ENCODE measurements at places on chromosomes 3 and 15. TPM values are rescaled to one million over a fixed set of nuclear protein-coding genes. Genes with fewer than 3 reads are reported as not detected.

The SPTSSB gene
- not detected for total RNA-seq

The PPM1M gene
- total RNA-seq = 44.4 TPM

The WDR93 gene
- total RNA-seq = 0.16 TPM

The COLQ gene
- 1.2 TPM for total RNA-seq

- no peak overlapping the region for H3K4me3 ChIP-seq
- H3K36me3 ChIP-seq = peaks cover 47% of the 10 kb centered on the region
- no peak for DNase-seq
- no peaks in the 10 kb centered on the region for H3K27me3 ChIP-seq
- peaks cover 16% of the 10 kb centered on the region for H3K4me1 ChIP-seq
Observed at GRCh38 chr15:90959894-90960293, 5.2 kb downstream of the RCCD1 start.

DNA sequence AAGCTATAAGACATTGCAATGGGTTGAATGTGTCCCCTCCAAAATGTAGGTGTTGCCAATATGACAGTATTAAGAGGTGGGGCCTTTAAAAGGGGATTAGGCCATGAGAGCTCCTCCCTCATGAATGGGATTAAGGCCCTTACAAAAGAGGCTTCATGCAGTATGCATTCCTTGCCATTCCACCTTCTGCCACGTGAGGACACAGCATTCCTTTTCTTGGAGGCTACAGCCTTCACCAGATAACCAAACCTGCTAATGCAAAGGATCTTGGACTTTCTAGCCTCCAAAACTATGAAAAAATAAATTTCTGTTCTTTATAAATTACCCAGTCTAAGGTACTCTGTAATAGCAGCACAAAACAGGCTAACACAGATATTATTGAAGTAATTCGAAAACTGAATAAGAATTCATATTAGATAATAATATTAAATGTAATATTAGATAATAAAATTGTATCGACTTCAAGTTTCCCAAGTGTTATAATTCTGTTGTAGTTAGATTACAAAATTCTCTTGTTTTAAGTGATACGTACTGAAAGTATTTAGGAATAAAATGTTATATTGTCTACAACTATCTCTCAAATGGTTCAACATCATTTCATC is 29.4 kb upstream of the ATP8B4 start:
- no peak overlapping the region for H3K4me3 ChIP-seq
- no peak for DNase-seq
- no peaks in the 10 kb centered on the region for H3K27me3 ChIP-seq
- H3K27ac ChIP-seq = no peak overlapping the region
- H3K36me3 ChIP-seq = no peaks in the 10 kb centered on the region

DNA sequence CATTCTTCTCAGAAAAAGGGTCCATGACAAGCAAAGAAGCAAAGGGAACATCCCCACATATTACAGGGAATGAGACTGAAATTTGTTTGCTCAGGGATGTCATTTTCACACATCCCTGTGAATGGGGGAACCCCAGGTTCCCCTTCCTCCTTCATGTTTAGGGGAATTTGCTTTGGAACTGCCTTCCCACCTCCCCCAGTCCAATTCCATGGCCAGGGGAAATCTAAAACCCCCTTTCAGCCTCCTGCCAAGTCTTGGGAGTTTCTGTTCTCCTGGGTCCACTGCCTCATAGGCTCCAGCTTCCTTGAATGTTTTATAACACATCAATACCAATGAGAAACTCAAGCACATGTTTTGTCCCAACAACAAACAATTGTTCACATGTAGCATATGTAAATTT is 297.5 kb upstream of the CTNNB1 start:
- no peaks in the 10 kb centered on the region for H3K27me3 ChIP-seq
- H3K27ac ChIP-seq = no peak overlapping the region
- H3K4me1 ChIP-seq = no peaks in the 10 kb centered on the region
- H3K4me3 ChIP-seq = no peak overlapping the region
- DNase-seq = no peak
- H3K36me3 ChIP-seq = no peaks in the 10 kb centered on the region

DNA sequence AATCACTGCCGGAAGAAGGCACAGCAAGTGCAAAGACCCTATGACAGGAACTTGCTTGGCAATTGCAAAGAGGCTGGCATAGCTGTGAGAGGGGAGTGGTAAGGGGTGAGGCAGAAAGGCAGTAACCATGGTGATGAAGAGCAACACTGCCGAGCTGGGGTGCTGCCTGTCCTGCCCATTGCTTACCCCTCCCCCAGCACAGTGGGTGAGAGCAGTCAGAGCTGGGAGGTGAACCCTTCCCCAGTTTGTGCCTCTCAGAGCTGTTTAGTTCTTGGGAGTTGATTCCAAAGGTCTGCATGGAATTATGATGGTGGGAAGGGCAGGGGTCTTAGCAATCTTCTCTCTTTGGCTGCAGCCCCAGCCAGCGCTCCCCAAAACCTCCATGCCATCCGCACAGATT is 8.8 kb downstream of the TYRO3 start:
- peaks cover 8% of the 10 kb centered on the region for H3K27me3 ChIP-seq
- DNase-seq = no peak
- H3K4me3 ChIP-seq = no peak overlapping the region
- no peak overlapping the region for H3K27ac ChIP-seq
- no peaks in the 10 kb centered on the region for H3K4me1 ChIP-seq

DNA sequence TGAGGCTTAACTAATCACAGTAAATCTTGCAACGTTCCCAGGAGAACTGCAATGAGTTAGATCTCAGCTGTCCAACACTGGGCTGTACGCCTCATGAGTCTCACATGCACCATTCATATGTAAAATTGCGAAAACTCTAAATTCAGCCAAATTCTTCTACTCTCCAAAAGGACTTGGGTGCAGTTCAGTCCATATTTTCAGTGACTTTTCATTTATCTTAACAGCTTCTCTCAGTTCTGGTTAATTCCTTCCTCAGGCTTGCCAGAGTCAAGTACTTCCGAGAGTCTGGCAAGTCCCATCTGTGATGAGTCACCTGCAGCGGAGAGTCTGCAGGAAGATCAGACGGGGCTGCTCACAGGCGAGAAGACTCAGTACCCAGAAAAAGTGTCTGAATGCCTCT is 11.5 kb downstream of the CCDC80 start:
- no peaks in the 10 kb centered on the region for H3K4me1 ChIP-seq
- no peaks in the 10 kb centered on the region for H3K36me3 ChIP-seq
- H3K4me3 ChIP-seq = no peak overlapping the region

GRCh38 chr3:31432897-31433678 is 99.6 kb upstream of the STT3B start:
- DNase-seq = no peak
- H3K36me3 ChIP-seq = no peaks in the 10 kb centered on the region
- H3K4me1 ChIP-seq = no peaks in the 10 kb centered on the region
- peaks cover 4% of the 10 kb centered on the region for H3K27me3 ChIP-seq
- no peak overlapping the region for H3K27ac ChIP-seq
- no peak overlapping the region for H3K4me3 ChIP-seq

- H3K4me1 ChIP-seq = no peaks in the 10 kb centered on the region
- H3K27me3 ChIP-seq = no peaks in the 10 kb centered on the region
- no peaks in the 10 kb centered on the region for H3K36me3 ChIP-seq
- no peak for DNase-seq
Observed at GRCh38 chr3:163916596-163917560, 1161.4 kb downstream of the SI start.

DNA sequence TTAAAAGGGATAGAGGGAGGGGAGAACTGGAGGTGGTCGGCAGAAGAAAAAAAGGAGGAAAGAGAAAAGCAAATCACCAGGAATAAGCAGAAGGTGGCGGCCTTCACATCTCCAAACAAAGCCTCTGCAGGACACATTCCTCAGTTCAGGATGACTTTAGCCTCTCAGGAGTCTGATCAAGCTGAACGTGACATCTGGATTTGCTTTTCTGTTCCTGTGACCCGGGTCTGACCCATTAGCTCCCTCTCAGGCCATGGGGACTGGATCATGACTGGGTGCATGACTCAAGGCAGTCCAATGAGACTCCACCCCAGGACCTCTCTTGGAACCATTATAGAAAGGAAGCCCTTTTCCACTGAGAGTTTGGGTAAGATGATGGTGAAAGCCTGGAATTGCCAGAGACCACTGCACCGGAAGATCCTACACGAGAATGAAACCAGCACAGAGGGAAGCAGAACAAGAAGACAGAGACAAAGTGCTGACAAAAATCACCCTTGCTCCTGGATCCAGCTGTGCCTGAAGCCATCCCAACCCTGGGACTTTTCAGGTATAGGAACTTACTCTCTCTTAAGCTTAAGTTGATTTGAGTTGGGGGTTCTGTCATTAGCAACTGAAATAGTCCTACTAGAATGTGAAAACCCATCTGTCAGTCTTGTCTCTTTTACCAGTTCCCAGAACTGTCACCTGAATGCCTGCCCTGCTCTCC is 45.4 kb upstream of the RAD18 start:
- H3K27ac ChIP-seq = no peak overlapping the region
- DNase-seq = no peak
- H3K27me3 ChIP-seq = no peaks in the 10 kb centered on the region

- H3K4me1 ChIP-seq = no peaks in the 10 kb centered on the region
- H3K4me3 ChIP-seq = no peak overlapping the region
- H3K36me3 ChIP-seq = no peaks in the 10 kb centered on the region
- no peak for DNase-seq
Observed at GRCh38 chr15:36428102-36428845, 151.2 kb upstream of the CDIN1 start.

GRCh38 chr3:83770664-83771402 is 1188.0 kb upstream of the CADM2 start:
- H3K4me3 ChIP-seq = no peak overlapping the region
- no peaks in the 10 kb centered on the region for H3K4me1 ChIP-seq
- no peaks in the 10 kb centered on the region for H3K36me3 ChIP-seq
- DNase-seq = no peak
- H3K27ac ChIP-seq = no peak overlapping the region

DNA sequence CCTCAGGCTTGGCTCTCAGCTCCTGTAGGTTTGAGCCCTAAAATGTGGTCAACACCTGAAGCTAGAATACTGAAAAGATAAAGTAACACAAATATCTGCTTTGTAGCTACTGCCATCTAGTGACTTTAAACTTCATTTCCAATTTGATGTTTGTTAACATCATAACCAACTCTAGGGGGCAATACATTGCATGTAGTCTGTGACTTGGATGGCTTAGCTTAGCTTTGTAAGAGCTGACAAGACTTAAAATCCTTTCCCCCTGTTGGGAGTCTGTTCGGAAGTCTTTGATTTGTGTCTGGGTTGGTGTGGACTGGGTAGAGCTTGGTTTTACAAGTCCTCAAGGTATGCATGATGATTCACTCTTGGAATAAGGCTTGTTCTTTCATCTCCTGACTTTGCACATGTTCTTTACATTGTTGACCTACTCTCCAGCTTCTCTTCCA is 51.7 kb downstream of the SCN11A start:
- no peaks in the 10 kb centered on the region for H3K36me3 ChIP-seq
- H3K27ac ChIP-seq = no peak overlapping the region
- no peak for DNase-seq
- no peak overlapping the region for H3K4me3 ChIP-seq

- DNase-seq = no peak
- H3K4me3 ChIP-seq = no peak overlapping the region
- peaks cover 4% of the 10 kb centered on the region for H3K27me3 ChIP-seq
- H3K27ac ChIP-seq = no peak overlapping the region
- no peaks in the 10 kb centered on the region for H3K36me3 ChIP-seq
Observed at GRCh38 chr15:62572797-62573196, 407.7 kb upstream of the C2CD4B start.

- no peaks in the 10 kb centered on the region for H3K36me3 ChIP-seq
- H3K27me3 ChIP-seq = peaks cover 8% of the 10 kb centered on the region
- H3K27ac ChIP-seq = no peak overlapping the region
- H3K4me3 ChIP-seq = no peak overlapping the region
- DNase-seq = no peak
Observed at GRCh38 chr15:100769975-100770340, 109.7 kb upstream of the ALDH1A3 start.

DNA sequence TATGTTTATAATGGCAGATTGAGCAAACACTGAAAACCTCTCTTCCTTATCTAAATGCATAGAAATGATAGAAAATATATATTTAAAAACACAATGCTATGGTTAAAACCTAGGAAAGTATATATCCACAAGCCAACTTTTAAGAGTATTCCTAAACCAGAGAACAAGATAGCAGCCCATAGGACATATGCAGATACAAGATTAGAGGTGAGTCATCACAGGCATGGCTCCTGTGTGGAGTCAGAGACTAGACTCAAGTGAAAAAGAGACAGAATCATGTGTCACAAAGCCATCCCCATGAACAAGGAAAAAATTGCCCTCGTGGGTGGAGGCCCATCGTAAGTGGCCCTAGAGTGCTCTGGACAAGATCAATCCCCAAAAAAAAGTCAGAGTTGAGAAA is 199.4 kb upstream of the PPP2R3A start:
- no peak overlapping the region for H3K4me3 ChIP-seq
- no peaks in the 10 kb centered on the region for H3K27me3 ChIP-seq
- no peak for DNase-seq
- H3K4me1 ChIP-seq = no peaks in the 10 kb centered on the region
- H3K36me3 ChIP-seq = no peaks in the 10 kb centered on the region

Data from activated B cell treated with CpG ODN at 0.5 μM for 24 hours (primary cell).